Stimulated activated CD4-positive, alpha-beta T cell treated with anti-CD3 and anti-CD28 coated beads, TNF-alpha, amount 100 ng/mL, for 24 hours (primary cell): ENCODE measurements at places on chromosomes 12 and 14.

DNA sequence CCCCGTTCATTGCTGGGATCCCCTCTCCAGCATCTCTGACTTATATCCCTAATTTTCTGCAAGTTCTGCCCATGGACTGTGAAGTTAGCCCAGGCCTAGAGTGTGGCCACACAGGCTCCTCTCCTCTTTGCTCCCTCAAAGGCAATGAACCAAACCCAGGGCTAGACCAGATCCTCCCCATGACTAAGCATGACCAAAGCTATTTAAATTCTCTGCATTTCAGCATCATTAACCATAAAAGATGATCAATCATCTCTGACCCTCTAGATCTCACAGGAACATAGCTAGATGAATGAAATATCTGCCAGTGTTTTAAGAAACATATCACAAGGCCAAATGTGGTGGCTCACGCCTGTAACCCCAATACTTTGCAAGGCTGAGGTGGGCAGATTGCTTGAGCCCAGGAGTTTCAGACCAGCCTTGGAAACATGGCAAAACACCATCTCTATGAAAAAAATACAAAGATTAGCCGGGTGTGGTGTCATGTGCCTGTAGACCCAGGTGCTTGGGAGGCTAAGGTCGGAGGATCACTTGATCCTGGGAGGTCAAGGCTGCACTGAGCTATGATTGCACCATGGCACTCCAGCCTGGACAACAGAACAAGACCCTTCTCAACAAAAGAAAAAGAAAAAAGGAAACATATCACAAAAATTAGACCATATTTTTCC, 2.2 kb upstream of the KRT3 start:
- DNase-seq: no peak

DNA sequence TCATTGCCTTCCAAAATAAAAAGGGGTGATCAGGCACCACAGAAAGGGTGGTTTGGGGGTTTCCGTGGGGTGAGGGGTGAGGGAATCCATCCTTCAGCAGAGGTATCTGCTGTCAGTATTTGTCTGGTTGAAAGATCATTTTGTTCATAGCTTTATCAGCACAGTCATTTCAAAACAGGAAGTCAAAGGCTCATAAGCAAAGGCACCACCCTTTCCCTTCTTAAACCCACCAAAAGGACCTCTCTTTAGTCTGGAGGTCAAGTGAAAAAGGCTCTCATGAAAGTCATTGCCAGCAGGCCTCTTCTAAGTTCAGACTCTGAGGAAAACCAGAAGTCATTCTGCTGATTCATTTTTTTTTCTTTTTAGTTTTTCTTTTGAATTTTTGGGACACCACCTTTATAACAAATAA, 6.2 kb downstream of the CHST11 start:
- DNase-seq: no peak

- DNase-seq: no peak
Observed at GRCh38 chr12:109586385-109587296, 13.0 kb downstream of the MVK start.

- DNase-seq: no peak
Observed at GRCh38 chr12:14810953-14811483, 3.0 kb downstream of the SMCO3 start.
